Stimulated activated CD8-positive, alpha-beta memory T cell treated with anti-CD3 and anti-CD28 coated beads, Interleukin-4, amount 100 ng/mL, for 1 hour (primary cell): ENCODE measurements at places on chromosomes 1 and 21.

DNA sequence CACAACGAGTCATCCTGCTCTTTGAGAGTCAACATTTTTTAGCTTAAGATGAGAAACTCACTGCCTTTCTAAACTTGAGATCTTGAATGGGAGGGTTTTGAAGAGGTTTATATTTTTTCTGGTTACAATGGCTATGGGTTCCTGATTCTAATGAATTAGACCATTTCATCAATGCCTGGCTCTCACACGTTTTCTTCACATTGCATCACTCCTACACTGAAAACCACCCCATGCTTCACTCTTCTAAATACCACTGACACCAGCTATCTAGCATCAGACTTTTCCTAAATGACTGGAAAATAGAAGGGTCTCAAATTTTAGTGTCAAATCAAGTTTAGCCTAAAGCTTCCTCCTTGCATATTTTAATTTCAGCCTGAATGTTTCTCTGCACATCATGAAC, 606.1 kb upstream of the USP24 start:
- DNase-seq = no peak

DNA sequence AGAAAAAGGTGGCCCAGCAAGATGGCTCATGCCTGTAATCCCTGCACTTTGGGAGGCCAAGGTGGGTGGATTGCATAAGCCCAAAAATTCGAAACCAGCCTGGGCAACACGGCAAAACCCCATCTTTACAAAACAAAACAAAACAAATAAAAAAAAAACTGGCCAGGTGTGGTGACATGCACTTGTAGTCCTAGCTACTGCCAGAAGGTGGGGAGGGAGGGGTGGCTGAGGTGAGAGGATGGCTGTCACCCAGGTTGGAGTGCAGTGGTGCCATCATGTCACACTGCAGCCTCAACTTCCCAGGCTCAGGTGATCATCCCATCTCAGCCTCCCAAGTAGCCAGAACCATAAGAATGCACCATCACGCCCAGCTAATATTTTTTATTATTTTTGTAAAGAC, 22.8 kb downstream of the RERE start:
- no peak for DNase-seq

DNA sequence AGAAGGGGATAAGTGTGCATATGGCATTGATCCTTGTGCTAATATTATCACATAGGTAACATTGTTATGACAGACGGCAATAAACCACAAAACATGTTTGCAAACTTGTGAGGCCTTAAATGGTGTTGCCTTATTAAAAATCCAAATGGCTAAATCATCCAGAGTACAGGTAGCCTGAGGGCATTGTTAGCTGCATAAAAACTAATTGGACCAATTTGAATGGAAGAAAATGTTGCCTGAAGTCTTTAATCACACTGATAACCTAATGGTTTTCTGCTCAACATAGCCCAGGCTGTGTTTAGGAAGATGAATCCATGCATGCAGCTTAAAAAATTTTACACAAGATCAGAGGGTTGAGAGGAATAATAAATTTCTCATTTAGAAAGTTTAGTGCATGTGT, 19.4 kb upstream of the LRRC53 start:
- no peak for DNase-seq

- DNase-seq = no peak
Measured at GRCh38 chr1:17118268-17118667, 983 bp downstream of the PADI2 start.

- no peak for DNase-seq
Measured at GRCh38 chr1:119326251-119326650, 42.3 kb upstream of the HAO2 start.

DNA sequence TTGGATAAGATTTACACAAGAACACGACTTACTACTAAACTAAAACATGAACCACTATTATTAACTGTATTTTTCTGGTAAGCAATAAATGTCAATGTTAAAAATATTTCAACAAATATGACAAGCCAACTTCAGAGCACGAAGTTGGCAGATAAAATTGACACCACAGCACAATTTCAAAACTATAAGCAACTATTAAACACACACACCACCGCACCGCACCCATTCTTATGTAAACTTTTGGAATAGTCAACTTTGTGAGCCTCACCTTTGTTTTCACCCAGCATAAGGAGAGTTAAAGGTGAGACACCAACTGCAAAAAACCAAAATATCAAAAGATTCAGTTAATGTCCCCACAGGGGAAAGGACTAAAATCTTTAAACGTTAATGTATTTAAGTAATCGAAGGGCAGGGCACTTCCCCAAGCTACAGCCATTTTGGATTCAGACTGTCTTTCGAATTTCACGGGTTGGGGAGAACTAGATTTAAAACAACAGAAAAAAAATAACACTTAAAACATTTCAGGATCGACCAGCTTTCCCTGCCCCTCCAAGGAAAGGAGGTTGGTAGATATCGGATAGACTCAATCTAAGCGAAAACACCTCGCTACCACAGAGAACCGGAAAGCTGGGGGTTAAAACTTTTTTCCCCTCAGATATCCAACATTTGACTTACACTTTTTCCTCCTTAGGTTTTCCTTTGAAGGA, 872 bp downstream of the GPBP1L1 start:
- no peak for DNase-seq

DNA sequence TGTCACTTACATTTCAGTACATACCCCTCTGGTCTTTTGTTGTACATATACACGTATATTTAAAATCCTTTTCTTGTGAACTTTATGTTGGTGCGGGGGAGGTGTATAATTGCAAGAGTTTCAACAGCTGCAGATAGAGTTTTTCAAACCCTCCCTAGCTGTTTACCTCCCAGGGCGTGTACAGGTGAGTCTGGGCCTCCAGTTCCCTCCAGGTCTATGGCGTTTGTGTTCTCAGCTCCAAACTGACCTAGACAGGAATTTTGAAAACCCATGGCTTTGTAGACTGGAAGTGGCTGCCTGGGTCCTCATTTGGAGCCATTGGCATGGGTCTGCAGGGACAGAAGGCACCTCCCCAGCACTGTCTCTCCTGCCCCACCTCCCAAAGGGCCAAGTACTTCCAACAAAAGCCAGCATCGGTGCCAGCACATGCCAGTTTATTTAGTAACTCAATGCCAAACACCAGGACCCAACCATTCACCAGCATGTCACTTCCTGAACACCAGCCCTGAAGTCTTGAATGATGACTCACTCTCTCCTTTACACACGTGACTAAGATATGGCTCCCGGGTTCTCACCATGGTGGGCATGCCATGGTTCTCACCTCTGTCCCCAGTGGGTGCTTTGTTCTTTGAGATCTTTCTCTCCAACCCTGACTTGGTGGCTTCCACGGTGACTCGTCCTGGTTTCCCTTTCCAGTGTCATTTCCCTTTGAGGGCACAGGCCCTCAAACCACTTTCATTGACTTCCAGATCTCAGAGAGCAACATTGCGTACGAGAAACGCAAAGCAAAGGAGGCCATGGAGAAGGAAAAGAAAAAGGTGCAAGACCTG, 57.3 kb upstream of the EFHD2 start:
- peak; percentile 20 for DNase-seq

DNA sequence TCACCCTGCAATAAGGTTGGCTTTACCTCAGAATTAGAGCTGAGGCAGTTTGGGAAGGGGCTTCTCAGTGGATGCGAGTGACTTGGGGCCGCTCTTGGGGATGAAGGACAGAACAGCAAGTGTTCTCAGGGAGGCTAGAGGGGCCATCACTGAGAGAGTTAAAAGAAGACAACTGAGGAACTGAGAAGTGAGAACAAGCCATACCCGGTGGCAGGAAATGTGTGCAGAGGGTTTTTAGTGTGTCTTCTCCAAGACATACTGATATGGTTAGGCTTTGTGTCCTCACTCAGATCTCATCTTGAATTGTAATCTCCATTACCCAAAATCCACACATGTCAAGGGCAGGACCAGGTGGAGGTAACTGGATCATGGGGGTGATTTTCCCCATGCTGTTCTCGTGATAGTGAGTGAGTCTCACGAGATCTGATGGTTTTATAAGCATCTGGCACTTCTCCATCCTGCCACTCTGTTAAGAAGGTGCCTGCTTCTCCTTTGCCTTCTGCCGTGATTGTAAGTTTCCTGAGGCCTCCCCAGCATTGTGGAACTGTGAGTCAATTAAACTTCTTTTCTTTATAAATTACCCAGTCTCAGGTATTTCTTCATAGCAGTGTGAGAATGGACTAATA, 75.8 kb downstream of the PCBP3 start:
- no peak for DNase-seq

DNA sequence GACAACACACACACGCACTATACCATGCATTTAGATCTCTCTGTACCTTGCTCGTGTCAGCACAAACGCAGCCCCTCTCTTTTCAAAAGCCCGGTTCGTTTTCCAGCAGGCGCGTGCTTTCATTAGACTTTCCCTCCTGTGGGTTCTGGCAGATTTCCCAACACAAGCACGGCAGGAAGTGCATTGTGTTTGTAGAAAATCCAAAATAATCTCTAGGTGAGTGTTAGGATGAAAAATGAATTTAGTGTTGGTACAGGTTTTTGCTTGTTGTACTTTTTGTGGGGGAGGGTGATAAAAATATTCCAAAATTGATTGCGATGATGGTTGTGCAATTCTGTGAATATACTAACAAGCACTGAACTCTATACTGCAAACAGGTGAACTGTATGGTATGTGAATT, 54.1 kb upstream of the POFUT2 start:
- DNase-seq = no peak

DNA sequence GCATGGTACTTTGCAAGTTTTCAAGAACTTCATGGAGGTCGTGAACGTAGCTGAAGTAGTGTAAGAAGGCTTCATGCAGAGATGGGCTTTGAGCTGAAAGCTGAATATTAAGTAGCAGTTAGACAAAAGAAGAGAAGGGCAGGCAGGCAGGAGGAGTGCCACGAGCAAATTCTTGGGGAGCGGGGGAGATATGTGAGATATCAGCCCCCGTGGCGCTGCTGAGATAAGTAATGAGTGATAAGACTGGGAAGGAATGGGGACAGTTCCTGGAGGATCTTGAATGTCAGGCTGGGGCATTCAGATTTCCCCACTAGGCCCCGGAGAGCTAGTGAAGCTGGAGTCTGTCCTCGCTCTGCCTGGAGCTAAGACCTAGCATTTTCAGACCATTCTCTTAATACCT, 27.9 kb upstream of the KIRREL1 start:
- no peak for DNase-seq

DNA sequence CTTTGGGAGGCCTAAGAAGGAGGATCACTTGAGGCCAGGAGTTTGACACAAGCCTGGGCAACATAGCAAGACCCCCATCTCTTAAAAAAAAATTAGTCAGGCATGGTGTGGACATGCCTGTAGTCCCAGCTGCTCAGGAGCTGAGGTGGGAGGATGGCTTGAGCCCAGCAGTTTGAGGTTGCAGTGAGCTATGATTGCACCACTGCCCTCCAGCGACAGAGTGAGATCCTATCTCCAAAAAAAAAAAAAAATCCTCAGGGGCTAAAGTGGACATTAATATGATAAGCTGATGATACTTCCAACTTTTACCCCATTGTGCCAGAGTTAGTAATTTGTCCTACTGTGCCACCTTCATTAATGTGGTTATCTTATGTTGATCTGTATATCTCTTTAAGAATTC, 327.8 kb upstream of the FMN2 start:
- DNase-seq = no peak

DNA sequence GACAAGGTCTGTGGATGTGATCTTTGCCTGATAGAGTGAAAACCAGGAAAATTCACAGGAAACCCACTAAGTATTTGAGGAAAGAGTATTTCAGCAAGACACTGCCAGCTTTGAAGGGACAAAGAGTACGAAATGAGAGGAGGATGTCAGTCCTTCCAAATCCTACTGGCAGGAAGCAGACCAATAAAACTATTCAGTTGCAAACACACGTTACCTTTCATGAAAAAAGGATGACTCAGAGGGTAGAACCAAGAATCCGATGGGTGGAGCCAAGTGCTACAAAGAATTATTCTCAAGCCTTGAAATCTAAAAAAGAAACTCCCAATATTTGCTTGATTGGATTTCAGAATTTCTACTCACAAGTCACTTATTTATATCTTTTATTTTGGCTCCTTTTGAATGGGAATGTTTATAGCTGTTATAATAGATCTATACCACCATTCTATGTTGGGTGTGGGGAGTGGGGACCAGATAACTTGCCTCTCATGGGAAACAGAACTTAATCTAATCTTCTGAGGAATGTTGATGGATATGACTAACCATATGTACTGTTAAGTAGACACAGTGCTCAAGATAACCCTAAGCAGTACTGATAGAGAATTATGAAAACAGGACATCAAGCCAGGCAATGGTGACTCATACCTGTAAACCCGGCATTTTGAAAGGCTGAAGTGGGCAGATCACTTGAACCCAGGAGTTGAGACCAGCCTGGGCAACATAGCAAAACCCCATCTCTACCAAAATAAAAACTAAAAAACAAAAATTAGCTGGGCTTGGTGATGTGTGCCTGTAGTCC, 19.3 kb upstream of the HEATR1 start:
- DNase-seq = no peak
